ENCODE measurements at places on chromosomes 2 and 18.

DNA sequence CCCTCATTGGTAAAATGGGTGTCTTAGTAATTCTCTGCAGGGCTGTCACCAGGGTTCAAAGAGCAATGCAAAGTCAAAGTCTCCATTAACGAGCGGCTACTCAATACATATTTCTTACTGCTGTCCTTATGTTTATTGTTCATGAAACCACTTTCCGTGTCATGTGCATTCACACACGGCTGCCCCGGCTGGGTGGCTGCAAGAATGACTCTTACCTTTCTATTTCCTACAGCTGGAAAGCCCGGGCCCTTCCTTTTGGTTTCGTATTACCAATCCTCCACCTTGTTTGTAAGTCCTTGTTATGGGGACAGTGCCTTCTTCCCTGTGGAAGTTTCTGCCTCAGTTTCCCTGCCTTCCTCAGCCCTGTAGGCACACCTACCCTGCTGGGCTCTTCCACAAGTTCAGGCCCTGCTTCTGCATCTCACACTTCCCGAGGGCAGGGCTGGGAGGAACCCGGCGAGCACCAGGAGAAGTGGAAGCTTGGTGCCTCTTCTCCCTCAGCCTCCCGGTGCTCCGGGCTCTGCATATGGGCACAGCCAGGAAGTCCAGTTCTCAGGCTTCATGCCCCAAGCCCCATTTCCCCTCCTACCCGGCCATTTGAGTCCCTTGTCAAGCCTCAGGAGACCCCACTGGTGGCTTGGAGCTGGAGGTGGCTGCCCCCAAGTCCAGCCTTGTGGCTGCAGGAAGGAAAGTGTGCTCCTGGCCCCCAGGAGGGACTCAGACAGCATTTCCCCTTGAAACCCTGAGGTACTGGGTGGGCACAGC, 18.7 kb upstream of the ACKR3 start:
- DNase-seq, result no peak

- no peak for DNase-seq
These were observed 1.1 kb downstream of the SLC4A1AP start for GRCh38 chr2:27664622-27665363.

DNA sequence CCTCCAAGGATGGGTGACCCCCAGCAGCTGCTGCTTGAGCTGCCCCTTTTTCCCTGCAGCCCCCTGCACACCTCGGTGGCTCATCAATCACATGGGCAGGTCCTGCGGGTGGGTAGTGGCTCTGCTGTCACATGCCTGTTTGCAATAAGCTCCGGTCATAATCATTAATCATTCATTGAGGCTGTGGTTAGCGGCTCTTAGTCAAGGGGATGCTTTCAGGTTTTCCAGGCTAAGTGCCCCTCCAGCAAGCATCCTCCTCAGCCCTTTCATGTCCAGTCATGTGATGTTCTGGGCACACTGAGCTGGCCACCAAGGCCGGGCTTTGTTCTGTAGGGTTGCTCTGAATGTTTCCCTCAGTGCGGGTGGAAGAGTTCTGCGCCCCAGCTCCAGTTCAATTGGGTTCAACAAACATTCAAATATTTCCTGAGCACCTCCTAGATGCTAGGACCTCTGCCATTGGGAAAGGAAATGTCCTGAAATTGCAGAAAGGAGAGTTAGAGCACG, 96.4 kb upstream of the LDAH start:
- peak; percentile 30 for DNase-seq

DNA sequence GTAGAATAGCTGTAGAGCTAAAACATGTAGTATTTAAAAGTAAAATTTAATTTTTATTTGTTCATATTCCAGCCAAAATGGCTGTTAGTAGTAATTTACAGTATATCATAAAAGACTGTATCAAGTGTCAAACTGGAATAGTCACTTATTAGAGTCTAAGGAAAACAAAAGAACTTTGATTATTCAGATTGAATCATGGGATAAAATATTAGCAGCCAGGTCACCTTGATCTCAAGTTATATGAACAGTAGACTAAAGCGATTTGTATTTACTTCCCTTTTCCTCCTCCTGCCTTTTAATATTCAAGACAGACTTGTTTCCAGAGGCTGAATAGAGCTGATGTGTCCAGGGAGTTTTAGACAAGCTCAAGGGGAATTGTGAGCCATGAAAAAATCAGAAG, 54.4 kb downstream of the PMAIP1 start:
- DNase-seq, result no peak

DNA sequence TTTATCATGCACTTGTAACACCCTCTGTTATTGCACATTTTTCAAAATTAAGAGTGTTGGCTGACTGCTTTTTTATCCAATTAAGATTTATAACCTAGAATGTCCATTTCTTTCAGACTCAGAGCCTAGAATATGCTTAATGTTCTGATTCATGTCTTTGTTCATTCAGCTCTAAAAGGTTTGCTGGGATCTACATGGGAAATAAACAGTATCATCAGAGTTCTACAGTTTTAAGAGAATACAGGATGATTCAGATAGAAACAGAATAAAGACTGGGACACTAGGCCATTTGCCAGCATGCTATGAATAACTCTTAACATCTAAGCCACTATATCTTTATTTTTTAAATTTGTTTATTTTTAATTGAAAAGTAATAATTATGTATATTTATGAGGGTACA, 713.7 kb upstream of the CHAC2 start:
- DNase-seq, result no peak

DNA sequence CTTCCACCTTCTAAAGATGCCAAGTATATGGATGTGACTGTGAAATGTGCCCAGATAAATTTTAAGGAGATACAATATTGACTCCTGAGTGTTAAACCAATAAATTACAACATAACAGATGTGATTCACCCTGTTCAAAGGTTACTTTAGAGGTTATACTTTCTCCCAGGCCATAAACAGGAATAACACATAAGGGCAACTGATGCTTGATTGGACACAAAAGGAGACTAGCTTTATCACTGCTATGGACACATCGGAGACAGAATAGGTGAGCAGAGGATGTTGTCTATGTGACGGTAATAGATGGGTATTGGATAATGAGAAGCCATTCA, 31.9 kb upstream of the SLC25A52 start:
- DNase-seq, result no peak

DNA sequence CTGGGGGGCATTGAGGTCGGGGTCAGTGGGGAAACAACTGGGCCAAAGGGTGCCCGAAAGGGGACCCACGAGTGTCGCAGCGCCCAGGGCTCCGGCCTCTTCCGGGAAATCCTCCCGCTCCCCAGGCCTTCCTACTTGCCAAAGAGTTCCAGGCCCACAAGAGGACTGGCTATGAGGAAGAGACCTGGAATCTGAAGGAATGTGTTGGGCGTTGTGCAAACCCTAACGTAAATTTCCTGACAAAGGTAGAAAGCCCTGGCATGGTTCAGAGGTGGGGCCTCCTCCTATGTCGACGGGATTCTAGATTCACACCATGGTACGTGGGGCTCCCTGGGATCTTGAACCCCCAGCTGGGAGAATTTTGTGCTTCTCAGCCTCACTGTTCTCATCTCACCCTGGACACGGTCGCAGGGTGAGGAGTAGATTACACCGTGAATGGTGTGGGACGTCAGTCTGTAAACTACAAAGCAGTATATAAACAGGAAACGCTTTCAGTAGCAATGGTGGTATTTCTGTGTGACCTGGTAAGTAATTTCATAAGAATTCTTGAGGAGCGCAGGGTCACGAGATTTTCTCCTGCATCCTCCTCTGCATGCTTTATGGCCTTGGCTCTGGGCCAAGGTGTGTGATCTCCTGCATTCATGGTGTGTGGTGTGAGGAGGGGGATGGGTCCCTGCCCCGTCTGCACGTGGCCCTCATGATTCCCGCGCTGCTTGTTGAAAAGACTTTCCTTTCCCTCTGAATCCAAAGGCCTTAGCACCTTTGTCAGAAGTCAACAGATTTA, 868 bp downstream of the HSBP1L1 start:
- no peak for DNase-seq

DNA sequence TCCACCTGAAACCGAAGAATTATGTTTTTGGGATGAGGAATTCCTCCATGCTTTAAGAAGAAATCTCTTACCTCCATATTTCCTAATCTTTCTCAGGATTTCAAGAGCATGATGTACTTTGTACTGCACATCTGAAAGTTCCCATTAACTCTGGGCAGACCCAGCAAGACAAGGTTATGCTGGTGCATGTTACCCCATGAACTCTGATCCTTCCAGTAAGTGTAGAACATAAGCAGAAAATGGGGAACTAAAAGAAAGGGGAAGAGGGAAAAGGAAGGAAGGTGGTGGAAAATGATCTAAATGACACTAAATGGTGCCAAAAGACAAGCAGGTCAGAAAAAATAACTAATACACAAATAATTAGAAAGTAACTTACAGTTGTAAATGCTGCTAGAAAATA, 50.7 kb downstream of the STRN start:
- no peak for DNase-seq

DNA sequence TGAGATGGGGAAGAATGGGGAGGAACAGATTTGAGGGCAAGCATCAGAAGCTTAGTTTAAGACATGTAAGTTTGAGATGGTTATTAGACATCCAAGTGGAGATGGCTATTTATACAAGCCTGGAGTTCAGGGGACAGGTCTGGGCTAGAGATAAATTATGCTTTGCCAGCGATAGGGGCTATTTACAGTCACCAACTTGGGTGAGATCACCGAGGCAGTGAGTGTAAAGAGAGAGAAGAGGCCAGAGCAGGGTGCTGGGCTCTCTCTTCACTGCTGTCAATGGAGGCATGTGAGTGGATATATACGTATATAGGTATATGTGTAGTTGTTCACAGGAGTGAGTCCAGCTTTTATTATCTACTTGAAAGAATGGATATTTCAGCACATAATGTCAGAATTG, 81.0 kb downstream of the QPCT start:
- no peak for DNase-seq

- DNase-seq, result peak; percentile 30
These were observed 52.7 kb downstream of the ADD2 start for GRCh38 chr2:70715071-70715985.

- DNase-seq, result no peak
These were observed 34.1 kb upstream of the FAM110C start for GRCh38 chr2:80378-80777.

GRCh38 chr2:12428786-12429185, 287.9 kb upstream of the TRIB2 start:
- no peak for DNase-seq

GRCh38 chr18:58531236-58531635, 97.7 kb downstream of the ALPK2 start:
- no peak for DNase-seq

DNA sequence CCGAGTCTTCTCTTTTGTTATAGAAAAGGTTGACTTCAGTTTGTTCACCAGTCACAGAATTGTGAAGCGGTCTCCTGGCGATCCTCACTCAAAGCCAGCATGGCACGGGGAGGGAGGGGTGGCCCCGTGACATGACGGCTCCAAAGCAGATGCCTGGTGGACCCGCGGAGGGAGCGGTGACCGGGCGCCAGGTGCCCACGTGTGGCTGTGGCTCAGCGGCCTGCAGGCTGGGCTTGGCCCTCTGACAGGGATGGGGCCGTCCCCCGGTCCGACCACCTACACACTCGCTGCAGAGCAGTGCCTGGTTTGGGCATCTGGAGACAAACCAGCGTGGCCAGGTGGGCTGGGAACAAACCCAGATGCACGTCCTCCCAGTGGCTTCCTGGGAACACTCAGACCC, 129.1 kb upstream of the SNTG2 start:
- no peak for DNase-seq

GRCh38 chr2:3305431-3305830, 72.2 kb downstream of the EIPR1 start:
- no peak for DNase-seq

DNA sequence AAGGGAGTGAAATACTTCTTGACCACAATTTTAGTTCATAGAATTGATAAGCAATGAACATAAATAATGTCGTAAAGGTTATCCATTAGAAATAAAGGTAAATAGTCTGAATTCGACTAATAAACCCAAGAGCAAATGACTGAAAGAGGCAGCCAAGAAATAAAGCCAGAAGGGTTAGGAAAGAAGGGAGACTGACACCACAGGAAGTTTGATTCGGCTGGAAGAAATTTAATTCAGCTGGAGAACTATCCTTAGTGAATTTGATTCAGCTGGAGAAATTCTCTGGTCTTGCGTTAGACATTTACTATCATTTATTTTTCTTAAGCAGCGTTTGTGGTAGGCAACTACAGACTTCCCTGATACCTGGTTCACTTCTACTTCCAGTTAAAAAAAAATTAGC, 429.6 kb downstream of the PID1 start:
- DNase-seq, result no peak

- no peak for DNase-seq
These were observed 414.5 kb downstream of the STK39 start for GRCh38 chr2:167832868-167833287.

DNA sequence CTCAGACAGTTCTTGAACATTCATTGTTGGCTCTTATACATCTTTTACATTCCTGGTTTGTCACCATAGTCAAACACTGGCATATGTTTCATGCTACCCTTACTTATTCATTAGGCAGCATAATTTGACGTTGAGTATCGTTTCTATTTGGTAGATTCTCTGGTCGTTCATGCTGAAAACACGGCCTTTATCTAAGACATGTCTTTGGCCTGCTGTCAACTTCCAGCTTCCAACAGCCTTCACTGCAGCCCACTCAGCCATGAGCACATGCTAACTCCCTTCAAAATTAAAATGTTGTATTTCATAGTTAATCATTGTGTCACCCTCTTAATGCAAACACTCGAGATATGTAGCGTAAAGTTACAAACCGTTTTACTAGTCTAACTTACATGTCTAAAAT, 493.0 kb upstream of the NRP2 start:
- DNase-seq, result no peak

GRCh38 chr2:62475172-62476011, 30.6 kb downstream of the TMEM17 start:
- peak; percentile 33 for DNase-seq

DNA sequence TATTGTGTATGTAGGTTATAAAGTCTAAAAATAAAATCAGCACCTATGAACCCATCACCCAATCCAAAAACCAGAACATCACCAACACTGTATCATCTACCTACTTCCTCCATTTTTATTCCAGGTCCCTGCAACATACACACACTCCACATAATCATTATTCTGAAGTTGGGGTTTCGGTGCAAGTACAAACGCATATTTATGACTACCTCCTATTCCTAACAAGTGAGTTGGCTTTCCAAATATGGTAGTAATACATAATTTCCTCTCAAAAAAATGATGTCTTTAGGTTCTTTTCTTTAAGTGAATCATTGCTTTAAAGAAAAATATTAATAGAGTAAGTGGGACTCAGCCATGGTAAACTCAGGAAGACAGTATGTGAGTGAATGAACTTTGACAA, 3.3 kb downstream of the ACVR1 start:
- no peak for DNase-seq

DNA sequence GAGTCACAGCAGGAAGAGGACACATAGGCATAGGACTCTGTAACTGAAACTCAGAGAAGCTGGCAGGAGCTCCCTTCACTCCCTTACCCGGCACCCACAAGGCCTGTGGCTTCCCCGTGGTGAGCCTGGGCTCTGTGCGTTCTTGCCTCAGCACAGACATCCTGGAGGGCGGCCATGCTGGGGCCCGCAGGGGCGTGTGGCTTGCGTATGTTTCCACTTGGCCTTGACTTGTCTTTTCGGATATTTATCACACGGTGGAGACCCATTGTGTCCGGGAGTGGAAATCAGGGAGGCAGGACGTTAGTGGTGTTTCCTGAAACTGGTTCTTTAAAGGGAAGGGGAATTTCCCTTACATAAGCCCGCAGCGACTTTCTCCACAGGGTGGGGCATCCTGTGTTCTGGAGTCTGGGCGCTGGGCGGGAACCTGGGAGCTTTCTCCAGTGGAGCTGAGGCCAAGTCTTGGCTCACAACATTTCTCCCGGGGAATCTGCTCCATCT, 49.9 kb upstream of the EML6 start:
- peak; percentile 41 for DNase-seq

GRCh38 chr2:208031608-208032019, 6.3 kb upstream of the PLEKHM3 start:
- no peak for DNase-seq

- DNase-seq, result no peak
These were observed 137.6 kb downstream of the LAMA1 start for GRCh38 chr18:6979954-6980353.
